ENCODE measurements at places on chromosomes 2 and 18.

- no peak for DNase-seq
Observed at GRCh38 chr18:7954238-7954637, 387.1 kb downstream of the PTPRM start.

DNA sequence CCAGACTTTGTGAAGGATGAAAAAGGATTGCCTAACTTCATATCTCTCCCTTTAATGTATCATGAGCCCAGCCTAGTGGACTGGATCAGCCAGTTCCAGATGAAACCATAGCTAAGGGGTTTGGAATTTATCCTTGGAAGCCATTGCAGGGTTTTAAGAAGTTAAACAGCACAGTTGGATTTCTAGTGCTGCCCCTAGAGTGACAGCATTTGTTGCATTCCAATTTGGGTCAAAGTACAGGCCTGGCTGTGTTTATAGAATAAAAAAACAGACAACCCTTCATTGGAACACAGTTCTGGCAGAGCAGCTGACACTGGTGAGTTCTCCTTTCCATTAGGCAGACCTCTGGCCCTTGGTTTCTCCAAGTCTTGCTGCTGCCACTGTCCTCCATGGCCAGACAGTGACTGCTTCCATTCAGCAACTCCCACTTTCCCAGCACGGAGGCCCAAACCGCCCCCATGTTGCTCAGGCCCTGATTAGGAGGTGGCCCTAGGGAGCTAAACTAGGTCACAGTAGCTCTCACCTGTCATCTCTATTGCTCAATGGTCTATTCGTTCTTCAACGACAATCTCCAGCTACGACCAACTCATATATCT is 8.0 kb downstream of the GPR39 start:
- DNase-seq = no peak

DNA sequence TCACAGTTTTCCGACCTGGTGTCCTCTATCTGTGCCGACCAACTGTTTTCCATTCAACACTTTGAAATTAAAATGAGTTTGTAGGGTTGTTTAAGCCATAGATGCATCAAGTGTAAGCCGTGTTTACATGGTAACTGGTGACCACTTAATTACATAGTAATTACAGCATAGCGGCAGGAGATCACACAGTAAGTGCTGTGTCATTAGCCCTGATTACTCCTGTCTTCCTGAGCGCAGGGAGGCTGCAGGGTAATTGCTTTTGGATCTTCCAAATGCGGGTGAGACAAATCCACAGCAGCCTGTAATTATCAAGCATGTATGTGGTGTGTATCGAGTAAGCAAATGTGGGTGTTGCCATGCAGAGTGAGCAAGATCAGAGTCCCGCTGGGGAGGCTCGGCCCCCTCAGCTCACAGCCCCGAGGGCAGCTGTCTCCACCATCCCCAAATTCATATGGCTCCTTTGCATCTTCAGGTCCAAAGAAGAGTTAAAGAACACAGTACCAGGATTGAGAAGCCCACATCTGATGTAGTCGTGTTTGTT is 71.5 kb upstream of the HDAC4 start:
- DNase-seq = no peak

DNA sequence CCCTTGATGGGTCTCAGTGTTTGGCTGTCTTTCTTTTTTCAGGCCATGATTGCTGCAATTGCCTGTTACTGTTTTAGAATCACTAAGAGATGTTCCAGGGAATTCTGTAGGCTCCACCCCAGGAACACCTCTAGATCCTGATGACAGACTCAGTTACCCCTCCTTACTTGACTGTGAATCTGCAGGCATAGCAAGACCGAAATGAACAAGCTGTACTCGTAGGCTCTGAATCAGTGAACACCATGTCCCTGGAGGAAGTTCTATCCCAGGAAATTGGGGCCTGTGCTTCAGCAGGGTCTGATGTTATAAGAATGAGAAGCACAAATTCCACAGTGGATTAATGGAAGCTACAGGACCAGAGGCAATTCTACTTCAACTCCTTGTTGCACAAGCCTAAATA is 148.6 kb downstream of the COPS8 start:
- no peak for DNase-seq

- DNase-seq = no peak
Observed at GRCh38 chr2:120418174-120418787, 72.3 kb downstream of the INHBB start.

- DNase-seq = no peak
Observed at GRCh38 chr2:13779996-13780395, 852.5 kb upstream of the LRATD1 start.

GRCh38 chr2:88069117-88069516 is 1.5 kb downstream of the SMYD1 start:
- DNase-seq = no peak

DNA sequence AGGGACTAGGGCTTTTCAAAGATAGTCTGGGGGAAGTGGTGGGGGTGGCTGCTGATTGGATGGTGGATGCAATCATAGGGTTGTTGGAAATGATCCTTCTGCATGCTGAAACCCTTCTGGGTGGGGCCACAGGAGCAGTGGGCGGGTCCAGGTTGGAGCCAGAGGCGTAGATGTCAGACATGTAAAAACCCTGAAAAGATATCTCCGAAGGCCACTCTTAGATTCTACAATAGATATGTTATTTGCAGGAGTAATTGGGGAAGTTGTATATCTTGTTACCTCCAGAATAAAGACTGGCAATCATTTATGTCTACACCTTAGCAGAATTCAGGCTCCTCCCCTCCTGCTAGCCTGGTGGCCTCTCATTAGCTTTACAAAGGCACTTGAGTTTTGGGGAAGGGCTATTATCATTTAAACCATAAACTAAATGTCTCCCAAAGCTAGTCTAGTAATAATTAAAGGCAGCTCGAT is 8.2 kb upstream of the FAM98A start:
- no peak for DNase-seq

- DNase-seq = no peak
Observed at GRCh38 chr18:43596105-43596712, 318.9 kb upstream of the SYT4 start.

GRCh38 chr2:136408795-136409194 is 290.8 kb upstream of the CXCR4 start:
- DNase-seq = no peak

- DNase-seq = no peak
Observed at GRCh38 chr2:158512323-158512722, 55.6 kb downstream of the PKP4 start.

- no peak for DNase-seq
Observed at GRCh38 chr2:234512884-234513669, 16.2 kb upstream of the ARL4C start.

DNA sequence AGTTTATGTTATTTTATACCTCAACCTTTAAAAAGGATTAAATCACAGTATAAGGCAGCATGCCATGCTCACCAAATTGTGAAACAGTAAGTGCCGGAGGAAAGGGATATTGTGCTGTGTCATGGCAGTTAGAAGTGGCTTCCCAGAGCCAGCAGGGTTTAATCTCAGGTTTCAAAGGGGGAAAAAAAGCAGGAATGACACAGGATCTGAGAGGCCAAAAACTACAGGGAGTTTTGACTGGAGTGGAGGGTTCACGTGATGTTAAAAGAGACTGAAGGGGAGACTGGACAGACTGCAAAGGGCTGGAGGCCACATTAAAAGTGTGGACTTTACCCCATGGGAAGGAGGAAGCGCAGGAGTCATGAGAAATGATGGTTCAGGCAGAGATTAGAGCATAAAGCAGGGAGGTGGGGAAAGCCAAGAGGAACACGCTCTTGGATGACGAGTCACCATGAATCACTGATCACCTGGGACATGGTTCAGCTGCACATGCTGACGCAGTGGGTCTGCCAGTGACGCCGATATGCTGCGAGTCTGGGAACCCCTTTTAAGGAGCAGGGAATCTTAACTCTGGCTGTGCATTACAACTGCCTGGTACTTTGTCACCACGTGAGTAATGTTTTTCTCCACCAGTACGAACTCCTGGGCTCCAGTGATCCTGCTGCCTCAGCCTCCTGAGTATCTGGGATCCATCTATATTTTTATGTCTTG is 6.1 kb downstream of the CHMP1B start:
- DNase-seq = no peak

GRCh38 chr18:80202264-80202998 is 44.9 kb downstream of the PARD6G start:
- no peak for DNase-seq

- no peak for DNase-seq
Observed at GRCh38 chr2:69665152-69665551, 21.6 kb upstream of the AAK1 start.

GRCh38 chr2:199734651-199735050 is 116.3 kb downstream of the FTCDNL1 start:
- no peak for DNase-seq

DNA sequence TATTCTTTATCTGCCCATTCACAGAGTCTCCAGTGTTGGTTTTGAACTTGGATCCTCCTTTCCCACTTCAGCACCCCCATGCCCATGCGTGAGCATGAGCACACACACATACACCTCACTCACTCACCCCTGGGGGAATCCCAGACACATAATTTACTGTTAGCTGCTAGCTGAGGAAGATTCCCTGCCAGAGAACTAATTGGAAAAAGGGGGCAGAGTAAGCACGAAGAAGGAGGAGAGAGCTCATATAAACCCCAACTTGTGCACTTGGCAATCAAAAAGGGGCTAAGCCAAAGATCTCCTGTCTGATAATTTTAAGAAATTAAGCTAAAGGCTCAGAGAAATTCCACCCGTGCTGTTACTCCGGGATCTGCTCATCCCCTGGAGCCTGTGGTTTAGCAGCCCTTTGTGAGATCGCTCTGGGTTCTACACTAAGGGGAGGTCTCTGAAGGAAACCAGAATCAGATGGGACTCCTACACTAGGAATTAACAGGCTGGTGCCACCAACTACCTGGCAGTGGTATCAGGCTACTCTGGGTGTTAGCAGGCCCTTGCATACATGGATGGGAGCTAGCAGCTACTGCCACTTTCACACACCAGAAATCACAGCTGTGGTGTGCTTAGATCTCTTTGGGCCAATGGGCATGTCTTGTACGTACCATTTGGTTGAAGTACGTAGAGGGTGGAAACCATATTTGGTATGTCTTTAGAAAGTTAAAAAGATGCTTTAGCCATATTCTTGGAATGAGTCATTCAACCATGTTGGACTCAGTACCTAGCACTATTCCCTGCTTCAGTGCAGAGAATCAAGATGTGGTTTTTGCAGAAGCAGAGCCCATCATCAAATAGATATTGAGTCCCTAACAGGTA is 95.6 kb upstream of the SLC14A2 start:
- DNase-seq = no peak

GRCh38 chr2:121634354-121635307 is 14.6 kb downstream of the CLASP1 start:
- no peak for DNase-seq

DNA sequence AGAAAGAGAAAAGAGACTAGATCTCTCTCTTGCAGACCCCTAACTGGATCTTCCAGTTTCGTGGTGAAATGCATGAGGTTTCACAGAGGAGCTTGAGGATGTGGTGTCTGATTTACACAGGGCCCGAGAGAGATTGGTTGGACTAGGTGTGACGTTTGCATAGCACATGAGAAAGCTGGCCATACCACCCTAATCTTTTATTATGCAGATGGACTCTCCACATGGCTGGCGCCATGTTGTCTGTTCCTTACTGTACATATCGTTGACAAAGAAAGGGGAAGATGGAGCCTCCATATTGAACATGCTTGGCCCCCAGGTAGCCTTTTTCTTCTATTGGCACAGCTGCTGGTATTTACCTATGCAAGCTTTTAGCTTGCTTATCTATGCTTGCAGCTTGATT is 27.5 kb upstream of the PGAP1 start:
- DNase-seq = no peak

DNA sequence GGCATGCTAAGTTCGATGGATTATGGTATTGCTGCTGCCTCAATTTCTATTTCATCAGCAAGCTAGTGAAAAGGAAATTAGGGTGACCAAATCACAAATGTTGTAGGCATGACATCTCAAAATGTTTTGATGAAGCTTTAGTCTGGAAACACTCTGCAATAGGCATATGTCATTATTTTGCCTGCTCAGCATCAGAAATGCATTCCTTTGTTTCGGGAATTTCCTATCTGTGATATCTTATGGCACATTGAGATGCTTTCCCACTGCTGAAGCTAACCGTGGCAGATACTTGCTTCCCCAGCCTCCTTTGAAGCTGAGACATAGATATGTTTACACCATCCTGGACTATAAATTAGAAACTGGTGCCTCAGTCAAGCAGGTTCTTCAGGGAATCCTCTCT is 119.7 kb downstream of the CDC42EP3 start:
- no peak for DNase-seq

DNA sequence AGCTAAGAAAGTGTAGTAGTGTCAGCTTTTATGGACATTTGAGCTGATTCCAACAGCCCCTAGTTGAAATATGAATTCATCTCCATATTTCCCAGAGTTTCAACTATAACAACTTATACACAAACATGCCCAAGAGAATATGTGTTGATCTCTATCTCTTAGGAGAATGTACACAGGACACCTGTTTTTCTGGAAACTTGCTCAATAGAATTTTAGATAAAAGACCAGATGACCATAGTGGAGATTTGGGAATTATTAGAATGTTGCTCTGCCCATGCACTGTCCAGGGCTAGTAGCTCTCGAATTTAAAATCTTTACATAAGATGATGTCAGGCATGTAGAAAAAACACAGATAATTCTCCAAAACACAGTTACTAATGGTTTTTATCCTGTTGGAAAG is 162.3 kb upstream of the VRK2 start:
- DNase-seq = no peak

DNA sequence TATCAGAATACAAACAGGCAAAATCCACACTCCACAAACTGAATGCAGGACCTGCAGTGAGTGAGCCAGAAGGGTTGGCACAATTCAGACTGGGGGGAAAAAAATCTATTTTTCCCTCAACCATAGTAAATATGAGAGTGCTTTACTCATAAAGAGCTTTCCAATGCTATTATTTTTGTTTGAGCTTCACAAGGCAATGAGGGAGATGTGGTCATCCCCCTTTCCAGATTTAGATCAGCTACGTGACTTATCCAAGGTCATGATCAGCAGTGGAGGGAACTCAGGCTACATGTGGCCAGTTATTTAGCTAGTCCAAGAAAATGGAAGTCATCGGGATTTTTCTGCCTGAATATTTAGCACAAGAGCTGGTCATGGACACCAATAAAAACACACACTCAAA is 120.4 kb upstream of the KLF7 start:
- no peak for DNase-seq

- DNase-seq = no peak
Observed at GRCh38 chr2:54411801-54412354, 44.2 kb upstream of the SPTBN1 start.

- no peak for DNase-seq
Observed at GRCh38 chr2:205728366-205728765, 46.1 kb downstream of the NRP2 start.

DNA sequence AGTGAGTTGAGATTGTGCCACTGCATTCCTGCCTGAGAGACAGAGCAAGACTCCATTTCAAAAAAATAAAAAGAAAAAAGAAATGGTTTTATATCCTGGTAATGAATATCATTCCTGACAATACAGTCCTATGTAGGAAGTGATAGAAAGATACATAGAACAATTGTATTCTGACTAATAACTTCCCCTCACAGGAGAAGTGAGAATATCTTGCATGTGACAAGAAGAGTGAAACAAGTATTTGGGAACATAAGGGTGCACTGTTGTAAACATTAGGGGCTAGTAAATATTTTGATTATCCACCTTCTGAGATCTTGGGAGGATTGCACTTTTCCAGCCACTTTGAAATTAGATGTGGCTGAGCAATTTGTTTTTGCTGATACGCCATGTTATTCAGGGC is 40.7 kb downstream of the KLHL14 start:
- DNase-seq = no peak
